ENCODE measurements at places on chromosomes 4 and X.

DNA sequence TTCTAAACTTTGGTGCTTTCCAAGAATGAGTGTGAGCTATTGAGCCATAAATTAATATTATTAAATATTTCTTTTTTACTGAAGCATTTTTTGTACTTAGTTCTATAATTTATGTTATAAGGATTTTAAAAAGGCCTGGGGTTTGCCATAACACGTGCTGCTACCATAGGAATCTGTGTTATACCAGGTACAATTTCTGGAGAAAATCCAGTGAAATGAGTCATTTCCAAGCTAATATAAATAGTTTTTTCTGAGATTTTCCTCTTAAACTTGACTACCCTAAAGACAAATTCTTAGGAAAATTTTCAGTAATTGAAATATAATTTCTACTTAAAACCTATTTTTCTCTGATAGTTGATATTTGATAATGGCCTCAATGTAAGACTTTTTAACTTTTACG, 130.8 kb downstream of the TLL1 start:
- no peak for DNase-seq

DNA sequence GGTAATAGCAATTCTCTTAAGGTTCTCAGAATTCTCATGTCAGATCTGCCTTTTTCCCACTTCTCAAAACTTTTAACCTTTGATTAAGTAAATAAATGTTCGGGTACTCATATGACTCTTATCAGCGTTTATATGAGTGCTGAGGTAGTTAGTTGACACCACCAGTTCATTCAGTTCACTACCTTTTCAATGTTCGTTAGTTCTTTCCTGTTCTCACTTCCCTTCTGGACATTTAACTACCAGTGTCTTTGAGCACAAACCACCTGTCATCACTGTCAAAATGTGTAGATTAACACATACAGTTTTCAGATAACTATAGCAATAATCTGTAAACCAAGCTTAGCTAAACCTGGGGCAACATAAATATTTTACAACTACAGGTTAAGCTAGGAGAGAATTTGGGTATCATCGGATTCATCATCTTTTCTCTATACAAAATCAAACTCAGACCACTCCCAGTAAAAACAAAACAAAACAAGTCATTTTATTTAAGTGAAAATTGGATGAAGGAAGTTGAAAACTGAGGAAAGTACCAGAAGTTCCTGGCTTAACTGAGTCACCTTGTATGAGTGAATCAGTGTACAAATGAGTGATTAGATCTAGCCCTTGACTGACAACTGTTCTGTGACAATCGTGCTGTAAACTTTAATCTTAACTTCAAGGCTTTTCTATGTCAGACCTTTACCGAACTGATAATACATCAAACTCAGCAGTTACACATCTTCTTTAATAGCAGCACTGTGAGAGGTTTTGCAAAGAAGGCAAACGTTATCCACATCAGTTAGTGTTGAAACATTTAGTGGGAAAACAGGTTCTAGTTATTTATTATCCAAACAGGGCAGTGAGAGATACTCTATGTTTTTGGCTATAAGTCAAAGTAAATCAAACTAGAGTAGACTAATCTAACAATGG, 41.9 kb downstream of the ARHGEF38 start:
- DNase-seq = no peak

GRCh38 chr4:93896516-93896915, 68.0 kb downstream of the ATOH1 start:
- DNase-seq = no peak

DNA sequence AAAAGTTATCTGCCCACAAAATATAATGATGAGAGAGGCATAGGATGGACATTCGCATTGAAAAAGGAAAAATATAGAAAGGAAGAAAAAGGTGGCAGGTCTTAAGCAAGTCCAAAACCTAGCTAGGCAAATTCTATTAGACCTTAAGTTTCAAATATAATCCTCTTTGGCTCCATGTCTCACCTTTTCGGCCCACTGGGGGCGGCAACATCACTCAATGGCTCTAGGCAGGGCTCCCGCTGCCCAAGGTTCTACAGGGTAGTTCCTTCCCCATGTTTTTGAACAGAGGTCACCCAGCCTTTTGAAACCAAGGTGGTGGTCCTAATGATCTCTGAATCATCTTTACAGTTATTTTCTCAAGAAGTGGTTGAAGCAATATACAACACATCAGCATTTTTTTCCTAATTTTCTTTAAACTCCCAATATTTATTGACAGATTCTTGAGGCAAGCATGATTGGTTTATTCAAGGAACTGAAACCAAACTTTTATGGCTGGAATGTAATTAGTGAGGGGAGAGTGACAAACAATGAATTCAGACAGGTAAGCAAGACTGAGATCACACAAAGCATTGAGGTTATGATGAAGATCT, 309.4 kb downstream of the ANTXR2 start:
- DNase-seq = no peak

DNA sequence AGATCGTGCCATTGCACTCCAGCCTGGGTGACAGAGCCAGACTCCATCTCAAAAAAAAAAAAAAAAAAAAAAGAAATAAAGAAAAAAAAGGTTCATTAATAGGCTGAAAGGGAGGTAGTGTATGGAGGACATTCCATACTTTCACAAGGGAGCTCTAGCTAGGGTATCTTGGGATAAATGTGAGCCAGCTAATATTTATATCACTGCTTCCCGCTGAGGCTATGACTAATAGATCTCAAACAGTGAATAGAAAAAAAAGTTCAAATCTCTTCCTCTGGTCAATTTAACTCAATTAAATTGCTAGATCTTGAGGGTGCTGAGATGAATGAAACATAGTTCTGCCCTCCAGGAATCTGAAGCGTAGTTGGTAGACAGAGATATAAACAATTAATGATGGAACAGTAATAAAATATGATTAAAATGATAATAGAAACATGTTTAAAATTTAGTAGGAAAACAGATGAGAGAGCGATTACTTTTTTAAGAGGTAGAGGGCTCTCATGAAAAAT, 55.7 kb upstream of the SHISA3 start:
- no peak for DNase-seq

DNA sequence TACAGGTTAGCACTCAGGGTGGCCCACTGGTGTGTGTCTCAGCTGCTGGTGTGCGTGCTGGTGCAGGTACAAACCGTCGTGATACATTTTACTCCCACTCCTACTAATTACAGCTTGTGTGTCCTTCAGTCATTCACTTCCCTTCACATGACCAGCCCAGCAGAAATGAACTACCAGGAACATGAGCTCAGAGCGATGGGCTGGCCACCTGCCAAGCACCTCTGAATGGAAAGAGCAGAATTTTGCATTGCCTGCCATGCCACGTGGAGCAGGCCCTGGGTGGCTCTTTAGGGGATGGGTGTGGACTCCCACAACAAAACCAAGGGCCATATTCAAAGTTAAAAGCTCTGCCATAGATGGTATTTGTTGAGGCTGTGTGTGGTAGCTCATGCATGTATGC, 58.9 kb upstream of the PGM2 start:
- no peak for DNase-seq

- no peak for DNase-seq
These were observed 556.7 kb upstream of the BOD1L1 start for GRCh38 chr4:14184265-14184664.

GRCh38 chrX:13223868-13224567, 95.8 kb downstream of the ATXN3L start:
- no peak for DNase-seq

DNA sequence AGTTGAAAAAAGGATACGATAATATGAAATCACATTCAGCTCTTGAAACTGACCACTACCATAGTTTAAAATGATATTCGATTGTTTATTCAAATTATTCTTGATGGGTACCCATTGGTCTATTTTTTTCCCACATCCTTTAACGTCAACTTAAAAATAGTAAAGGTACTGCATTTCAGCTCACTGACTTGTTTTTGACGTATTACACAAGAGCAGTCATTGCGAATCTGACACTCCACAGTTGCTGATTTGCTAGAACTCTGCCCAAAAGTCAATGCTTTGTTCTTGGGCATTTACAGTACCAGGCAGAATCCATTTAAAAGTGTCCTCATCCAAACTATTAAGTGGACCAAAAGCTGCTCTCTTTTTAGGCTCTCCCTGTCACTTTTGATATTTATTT, 1.2 kb upstream of the PDS5A start:
- no peak for DNase-seq

DNA sequence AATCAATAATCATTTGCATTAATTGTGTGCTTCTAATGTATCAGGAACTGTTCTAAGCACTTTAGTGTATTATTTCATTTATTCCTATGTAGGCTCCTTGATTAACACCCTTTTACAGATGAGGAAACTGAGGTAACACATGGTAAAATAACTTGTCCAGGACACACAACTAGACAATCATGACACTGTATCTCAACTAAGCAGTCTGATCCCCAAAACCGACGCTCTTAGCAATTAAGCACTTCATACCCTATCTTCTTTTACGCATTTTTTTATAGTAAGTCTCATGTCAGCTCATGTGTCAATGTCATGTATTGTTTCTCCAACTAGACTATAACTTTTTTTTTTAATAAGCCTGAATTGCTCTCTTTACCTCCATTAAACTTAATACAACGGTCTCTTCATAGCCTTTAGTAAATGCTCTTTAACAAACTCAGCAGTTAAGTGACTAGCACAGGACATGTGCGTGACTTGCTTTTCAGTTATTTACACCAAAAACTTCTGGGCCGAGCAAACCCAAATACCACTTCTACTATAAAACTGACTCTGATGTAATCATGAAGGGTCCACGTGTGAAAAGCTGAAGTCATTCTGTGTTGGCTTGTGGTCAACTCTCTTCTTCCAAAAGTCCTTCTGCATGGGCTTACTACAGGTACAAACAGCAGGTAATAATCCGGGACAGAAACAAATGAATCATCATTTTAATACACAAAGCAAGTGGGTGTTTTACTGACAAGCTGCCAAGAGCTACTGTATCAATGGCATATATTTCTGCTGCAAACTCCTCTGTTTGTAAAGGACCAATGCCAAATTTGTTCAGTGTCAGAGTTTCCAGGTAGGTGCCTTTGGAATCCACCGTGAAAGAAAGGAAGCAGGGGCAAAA, 7.9 kb upstream of the AMBN start:
- no peak for DNase-seq

DNA sequence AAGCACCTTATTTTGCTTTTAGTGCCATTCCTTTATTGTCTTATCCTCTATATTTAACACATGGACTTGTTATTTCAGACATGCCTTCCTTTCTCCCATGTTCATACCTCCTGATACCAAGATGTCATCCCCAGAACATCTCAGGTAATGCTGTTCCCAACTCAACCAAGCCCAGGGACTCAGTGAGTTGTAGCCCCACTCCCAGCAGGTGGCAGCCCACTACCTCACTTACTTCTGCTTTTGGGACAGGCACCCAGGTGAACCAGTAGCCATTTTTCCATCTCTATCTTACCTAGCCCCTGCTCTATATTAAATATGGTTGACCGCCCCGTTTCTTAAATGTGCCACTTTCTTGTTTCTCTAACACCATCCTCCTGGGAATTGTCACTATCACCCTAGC, 199.0 kb downstream of the DCHS2 start:
- no peak for DNase-seq

DNA sequence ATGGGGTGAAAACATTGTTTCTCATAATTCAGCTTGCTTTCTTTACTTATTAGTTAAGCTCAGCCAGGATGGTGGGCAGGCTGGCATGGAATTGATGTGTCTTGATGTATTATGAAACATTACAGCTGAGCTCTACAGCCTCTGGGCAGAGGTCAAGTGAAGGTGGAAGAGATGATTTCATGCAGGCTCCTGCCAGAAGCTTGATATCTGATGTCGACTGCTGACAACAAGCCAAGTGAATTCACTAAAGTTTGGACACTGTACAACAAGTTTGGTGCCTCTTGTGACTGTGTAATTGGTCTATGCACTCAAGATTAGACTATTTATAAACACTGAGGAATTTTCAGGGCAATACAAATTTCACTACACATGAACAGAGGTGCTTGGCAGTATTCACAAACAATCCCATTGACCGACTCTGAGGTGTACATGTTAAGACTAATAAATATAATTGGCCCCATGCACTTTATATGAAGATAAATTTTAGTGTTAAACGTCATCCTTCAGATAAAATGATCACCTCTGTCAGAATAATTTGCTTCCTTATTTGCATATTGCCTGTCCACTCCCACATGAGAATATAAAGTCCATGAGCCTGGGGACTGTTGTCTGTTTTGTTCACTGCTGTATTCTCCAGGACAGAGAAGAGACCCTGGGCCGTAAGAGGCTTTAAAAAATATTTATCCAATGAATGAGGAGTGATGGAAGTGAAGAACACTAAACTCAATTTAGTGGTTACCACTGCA, 612.2 kb downstream of the IQCM start:
- DNase-seq = no peak

DNA sequence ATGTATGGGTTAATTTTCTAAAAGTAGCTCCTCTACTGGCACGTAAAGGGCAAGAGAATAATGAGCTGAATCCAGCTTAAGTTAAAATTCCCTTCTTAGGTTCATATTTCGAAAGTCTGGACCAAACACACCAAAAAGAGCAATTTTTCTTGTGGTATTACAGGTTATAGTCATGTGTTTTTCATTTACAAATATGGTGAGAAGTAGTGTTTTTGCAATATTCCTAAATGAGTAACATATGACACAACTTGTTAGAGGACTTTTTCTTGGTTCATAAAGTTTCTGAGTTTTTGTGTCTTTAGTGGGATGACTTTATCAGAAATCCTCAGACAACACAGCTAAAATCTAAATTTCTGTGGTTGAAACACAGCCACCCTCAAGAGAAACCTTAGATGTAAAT, 172.1 kb downstream of the AFF2 start:
- no peak for DNase-seq

GRCh38 chrX:110145854-110146253, 142.9 kb downstream of the TMEM164 start:
- no peak for DNase-seq

GRCh38 chr4:143186212-143186611, 1.5 kb downstream of the USP38 start:
- DNase-seq = no peak

DNA sequence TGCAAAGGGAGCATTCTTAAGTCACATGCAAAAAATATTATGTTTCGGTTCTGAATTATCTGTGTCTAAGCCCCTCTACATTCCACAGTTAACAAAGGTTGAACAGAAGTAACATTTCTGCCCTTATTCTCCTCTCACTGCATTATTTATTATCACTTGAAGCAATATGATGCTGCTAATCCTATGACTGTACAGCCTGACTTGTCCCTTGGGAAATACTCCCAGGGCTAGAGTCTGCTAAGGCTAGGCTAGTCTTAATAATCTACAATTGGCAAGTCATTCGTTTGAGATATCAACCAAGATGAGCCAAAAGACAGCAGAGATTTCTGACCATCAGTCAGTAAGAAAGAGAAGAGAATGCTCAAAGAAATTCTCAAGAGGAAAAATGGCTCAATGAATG, 226.9 kb upstream of the HCCS start:
- DNase-seq = no peak

- no peak for DNase-seq
These were observed 11.4 kb downstream of the SHROOM2 start for GRCh38 chrX:9797384-9798360.

GRCh38 chr4:1759818-1760223, 33.3 kb upstream of the FGFR3 start:
- no peak for DNase-seq
